AG04449 (cell line): ENCODE measurements at places on chromosomes 5 and 9.

- DNase-seq, result no peak
Observed at GRCh38 chr5:124414973-124415372, 331.5 kb downstream of the ZNF608 start.

DNA sequence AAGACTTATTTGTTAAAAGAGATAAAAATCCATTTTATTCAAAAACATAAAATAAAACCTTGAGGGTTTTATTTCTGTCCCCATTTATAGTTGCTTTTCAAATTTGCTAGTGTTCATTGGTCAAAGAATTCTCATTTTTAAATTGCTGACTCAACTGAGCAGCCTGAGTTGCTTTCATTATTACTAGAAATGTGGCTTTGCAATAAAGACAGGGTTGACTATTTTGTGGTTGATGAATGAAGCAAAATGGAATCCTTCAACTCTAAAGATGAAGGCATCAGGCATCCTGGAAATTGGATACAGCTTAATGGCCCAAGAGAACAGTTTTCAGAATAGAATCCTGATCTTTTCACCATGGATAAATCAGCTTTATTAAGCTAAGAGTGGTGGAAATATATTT, 23.9 kb upstream of the PPP3R2 start:
- no peak for DNase-seq

DNA sequence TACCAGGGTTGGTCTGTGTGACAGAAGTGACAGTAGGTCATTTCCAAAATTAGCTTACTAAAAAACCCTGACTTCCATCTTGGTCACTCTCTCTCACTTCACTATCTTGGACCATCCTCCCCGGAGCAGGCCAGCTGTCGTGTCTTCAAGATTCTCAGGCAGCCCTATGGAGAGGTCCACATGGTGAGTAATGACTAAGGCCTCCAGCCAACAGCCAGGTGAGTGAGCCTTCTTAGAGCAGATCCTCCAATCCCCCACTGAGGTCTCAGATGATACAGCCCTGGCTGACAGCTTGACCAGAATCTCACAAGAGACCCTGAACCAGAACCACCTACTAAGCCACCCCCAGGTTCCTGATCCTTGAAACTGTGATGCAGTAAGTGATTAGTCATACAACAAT, 92.0 kb downstream of the DCP2 start:
- DNase-seq, result no peak

GRCh38 chr5:168342151-168342825, 50.8 kb downstream of the WWC1 start:
- DNase-seq, result no peak

GRCh38 chr9:135123773-135124134, 36.3 kb downstream of the OLFM1 start:
- DNase-seq, result no peak

- no peak for DNase-seq
Observed at GRCh38 chr5:93915142-93915553, 173.7 kb upstream of the POU5F2 start.

GRCh38 chr5:143922718-143923117, 110.8 kb downstream of the HMHB1 start:
- no peak for DNase-seq
